ENCODE measurements at places on chromosomes 13 and 19.

- no peak for DNase-seq
Observed at GRCh38 chr19:28980236-28980868, 232.6 kb downstream of the UQCRFS1 start.

- DNase-seq, result peak; percentile 22
Observed at GRCh38 chr19:48881741-48882657, 9.8 kb downstream of the PPP1R15A start.

- DNase-seq, result no peak
Observed at GRCh38 chr19:2122251-2122650, 25.5 kb downstream of the IZUMO4 start.

GRCh38 chr19:53581871-53582279 is 43.9 kb downstream of the ZNF331 start:
- DNase-seq, result no peak

- DNase-seq, result no peak
Observed at GRCh38 chr13:67772807-67773453, 542.8 kb upstream of the PCDH9 start.

DNA sequence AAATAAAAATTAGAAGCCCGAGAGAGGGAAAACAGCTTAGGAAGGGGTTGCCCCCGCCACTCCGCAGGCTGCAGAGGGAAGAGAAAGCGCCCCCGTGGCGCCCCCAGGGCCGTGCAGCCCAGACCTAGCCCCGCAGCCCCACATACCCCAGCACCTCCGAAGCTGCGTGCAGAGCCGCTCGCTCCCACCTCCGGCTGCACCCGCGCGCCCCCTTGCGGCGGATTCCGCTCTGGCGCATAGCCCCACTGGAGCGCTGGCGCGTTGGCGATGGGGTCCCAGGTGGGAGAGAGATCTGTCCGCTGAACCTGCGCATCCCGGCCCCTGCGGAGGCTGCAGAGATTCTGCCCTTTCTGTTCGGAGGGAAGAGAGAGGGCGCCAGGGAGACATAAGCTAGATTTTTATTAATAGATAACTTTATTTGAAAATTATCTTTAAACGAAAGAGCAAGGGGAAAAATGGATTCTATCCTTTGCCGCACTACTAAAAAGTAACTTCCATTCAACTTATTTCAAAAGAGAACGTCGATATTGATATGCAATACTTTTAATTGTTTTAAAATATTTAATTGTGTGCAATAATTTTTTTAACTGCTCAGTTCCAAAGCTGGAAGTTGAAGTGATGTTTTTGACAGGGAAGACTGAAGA is 11.7 kb upstream of the CLN5 start:
- peak; percentile 71 for DNase-seq

DNA sequence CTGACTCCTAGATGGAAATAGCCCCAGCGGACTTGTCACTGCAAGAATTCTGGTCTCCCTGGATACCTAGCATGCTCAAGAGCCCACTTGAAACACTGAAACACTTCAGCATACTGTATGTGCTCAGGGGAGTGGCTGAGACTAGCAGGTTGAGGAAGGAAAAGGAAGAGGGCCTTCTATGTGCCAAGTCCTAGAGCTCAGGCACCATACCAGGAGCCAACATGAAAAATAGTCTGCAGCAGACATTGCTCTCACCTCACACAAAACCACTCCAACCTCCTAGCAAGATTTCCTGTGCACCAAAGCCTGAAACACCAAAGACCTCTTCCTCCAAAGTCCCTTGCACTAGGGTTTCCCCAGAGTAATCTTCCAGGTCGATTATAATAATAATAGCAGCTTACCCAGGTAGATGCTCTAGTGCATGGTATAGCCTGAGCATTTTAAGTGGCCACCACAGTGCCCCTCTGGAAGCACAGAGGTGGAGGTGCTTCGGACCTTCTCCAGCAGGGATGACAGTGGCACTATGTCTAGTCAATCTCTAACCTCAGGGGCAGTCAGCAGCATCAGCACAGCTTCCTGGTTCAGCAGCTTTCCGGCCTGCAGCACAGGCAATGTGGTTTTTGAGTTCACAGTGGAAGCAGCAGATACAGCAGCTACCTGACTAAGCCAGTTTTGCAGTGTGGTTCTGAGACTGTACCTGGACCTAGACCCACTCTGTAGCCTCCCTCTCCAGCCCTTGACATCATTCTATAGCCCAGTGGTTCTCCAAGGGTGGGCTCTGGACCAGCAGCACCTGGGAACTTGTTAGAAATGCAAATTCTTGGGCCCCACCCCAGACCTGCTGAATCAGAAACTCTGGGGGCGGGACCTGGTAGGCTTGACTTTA is 45.6 kb upstream of the UBE2L5 start:
- peak; percentile 29 for DNase-seq

- no peak for DNase-seq
Observed at GRCh38 chr19:49343123-49343522, 7.9 kb downstream of the CD37 start.

Measured in PC-3 (cell line).